ENCODE measurements at places on chromosomes 3 and 15.

GRCh38 chr3:186931532-186932280, 1.4 kb downstream of the ST6GAL1 start:
- no peak for DNase-seq

DNA sequence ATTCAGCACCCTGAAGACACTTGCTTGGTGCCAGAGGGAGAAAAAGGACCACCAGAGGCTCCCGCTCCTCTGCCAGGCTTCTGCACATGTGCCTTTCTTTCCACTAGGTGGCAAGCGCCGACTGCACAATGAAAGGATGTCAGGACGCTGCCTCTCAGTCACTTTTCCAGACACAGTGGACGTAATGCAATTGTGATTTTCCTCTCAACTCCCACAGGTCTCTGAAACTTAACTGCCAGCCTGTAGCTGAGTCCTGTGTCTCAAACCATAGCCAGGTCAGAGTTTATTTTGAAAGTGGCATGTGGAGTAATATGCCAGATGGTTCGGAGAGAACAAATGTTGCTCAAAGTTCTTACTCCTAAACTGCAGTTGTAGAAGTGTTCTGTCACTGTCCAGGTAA, 162.9 kb downstream of the ITPR1 start:
- peak; percentile 55 for DNase-seq

DNA sequence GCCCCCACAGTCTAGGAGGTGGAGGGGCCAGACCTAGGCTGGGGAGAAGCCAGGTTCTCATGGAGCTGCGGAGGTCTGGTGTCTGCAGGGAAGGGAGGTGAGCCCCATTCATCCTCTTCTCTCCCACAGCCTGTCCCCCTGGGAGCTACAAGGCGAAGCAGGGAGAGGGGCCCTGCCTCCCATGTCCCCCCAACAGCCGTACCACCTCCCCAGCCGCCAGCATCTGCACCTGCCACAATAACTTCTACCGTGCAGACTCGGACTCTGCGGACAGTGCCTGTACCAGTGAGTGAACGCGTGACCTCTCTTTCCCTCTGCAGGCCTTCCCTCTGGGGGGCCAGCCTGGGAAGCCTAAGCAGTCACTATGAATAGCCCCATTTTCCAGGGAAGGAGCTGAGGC, 14.1 kb downstream of the EPHB3 start:
- no peak for DNase-seq

- no peak for DNase-seq
Measured at GRCh38 chr15:89652666-89653065, 2.6 kb downstream of the KIF7 start.

DNA sequence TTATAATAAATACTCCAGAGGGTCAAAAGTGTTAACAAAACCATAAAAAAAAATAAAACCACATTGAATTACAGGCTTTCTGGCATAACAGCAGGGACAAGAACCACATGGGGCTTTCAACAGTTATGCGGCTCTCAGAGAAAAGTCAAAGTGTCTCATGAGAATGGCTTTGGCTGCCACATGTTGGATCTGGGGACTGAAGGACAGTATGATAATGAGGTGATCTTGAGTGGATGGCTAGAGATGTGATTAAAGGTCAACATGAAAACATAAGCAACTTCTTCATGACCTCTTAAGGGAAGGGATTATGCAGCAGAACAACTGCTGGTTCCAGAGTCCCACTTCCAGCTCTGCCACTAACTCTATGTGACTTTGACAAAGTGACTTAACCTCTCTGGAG, 5.2 kb downstream of the RAB27A start:
- DNase-seq, result no peak

DNA sequence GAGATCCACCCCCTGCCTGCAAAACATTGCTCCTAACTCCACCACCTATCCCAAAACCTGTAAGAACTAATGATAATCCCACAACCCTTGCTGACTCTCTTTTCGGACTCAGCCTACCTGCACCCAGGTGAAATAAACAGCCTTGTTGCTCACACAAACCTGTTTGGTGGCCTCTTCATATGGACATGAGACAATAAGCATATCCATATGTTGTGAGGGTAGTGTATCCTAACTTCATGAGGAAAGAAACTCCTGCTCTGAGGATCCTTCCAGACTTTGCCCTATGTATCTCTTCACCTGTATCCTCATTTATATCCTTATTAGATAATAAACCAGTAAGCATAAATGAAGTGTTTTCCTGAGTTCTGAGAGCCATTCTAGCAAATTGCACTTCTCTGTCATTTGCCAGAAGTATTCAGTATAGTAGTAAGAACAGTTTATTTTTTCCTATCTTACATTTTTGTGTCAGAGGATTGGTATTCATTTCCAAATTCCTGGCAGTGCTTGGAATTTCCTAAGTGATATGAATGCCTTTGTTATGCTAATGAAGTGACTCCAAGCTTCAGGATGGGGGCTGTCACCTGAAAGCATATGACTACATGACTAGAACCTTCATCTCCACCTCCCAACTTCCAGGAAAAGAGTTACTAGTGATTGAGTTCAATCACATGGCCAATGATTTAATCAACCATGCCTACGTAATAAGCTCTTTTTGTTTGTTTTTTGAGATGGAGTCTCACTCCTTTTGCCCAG, 30.2 kb downstream of the TTBK2 start:
- no peak for DNase-seq

Measured in 8988T (cell line).